ENCODE measurements at places on chromosomes 7 and 10.

GRCh38 chr7:140696024-140696679 lies 356 bp upstream of the NDUFB2 start:
- DNase-seq: peak; percentile 97

DNA sequence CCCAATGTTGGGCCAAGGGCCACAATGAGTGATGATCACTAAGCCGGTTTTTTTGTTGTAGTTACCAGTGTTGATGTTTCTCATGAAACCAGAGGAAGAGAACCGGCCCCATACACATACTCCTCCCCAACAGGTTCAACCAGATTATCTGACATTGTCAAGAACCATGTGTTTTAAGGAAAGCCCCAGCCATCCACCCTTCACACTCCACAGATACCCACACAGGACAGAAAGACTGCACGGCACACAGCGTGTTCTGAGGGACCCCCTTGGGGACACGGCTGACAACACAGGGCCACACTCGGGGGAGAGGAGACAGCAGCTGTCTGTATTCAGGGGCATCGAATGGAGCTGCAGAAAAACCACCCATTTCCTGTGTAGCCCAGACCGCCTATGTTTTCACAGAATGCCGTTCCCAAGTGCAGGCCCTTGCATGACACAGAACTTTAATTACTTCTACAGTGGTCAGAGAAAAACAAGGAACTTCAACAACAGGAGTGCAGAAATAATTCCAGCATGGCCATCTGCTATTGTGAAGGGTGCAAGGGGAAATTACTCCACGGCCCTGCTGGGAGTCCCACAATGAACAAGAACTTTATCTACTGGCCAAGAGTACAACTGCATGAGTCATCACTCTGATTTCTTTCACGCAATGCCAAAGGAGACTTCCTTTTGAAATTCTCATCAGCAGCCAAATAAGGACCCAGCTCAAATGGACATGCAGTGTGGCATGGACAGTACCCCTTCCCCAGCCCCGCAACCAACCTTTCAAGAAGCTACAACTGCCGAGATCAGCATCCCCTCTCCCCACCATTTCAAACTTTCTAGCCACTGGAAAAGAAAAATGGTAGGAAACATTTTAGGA lies 2.3 kb downstream of the KLF6 start:
- DNase-seq: no peak

DNA sequence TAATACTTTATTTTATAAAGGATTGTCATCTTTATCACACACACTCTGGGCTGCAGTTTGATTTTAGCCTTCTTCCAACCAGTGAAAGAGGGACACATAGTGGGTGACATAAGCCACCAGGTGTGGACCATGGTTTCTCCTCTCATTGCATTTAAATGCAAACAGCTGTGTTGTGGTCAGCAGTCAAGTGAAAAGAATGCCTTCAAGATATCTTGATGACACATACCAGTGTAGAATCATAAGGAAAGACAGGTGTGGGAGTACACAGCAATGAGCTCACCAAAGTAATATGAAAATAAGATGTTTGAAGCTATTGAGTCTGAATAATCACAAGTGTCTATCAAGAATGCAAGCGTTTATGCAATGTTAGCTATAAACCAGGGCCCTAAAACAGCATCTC lies 580.0 kb downstream of the XPNPEP1 start:
- DNase-seq: no peak

GRCh38 chr7:104723001-104723400 lies 291.0 kb upstream of the KMT2E start:
- no peak for DNase-seq

GRCh38 chr10:130329792-130330191 lies 193.6 kb downstream of the GLRX3 start:
- DNase-seq: no peak

DNA sequence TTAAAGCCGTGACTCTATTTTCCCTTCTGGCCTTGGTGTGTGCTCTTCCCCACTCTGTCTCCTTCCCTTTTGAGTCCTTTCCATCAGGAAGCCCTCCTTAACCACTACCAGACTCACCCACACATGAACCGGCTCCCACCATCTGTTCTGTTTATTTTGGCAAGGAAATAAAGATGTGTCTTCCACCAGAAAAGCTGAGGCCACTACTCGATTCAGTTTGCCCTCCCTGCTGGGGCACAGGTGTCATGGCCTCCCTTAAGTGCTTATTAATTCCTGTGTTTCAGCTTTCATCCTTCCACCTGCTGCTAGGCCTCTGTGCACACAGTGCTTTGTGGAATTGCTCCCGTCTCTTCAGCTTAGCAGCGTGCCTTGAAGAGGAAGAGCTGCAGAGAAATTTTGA lies 16.7 kb downstream of the POR start:
- no peak for DNase-seq

DNA sequence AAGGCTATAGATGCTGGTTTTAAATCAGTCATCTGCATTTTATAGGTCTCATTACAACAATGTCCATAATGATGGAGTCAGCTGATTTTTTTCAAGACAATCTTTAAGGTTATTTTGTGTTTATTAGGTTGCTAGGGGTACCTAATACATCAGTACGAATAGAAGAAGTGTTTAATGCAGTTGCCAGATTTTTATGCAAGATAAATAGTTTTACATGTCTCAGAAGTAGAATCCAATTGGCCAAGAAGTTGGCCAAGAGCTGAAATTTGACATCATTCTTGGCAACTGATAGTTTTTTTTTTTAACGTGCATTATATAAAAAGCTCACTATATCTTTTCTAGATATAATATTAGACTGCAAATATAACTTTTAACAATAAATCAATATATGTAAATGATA lies 208.5 kb downstream of the TRIL start:
- DNase-seq: no peak

DNA sequence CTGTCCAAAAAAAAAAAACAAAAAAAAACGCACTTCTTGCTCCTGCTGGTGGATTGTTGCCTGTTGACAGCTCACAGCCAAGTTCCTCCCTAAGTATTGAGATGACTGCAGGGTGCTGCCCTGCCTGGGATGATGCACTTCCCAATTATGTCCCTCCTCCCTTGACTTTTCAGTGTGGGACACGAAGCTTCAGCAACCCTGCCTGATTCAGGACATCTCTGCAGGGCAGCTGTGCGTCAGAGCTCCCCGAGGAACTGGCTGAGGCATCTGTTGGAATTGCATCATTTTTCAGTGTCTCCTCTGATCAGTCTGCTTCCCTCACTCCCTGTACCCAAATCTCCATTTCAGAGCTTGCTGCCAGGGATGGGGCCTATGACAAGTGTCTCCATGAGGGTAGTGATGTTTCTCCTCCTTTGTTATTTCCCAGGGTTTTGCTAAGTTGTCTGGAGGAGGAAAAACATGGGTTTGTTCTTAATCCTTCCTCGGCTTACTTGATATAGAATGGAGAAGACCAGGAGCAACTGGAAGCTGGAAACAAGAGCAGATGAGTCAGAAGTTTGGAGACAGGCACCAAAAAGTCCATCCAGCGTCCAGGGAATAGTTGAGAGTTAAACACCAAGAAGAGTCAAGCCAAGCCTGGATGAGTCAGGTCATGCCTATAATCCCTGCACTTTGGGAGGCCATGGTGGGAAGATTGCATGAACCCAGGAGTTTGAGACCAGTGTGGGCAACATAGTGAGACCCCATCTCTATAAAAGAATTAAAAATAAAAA lies 355.1 kb downstream of the GALNT17 start:
- DNase-seq: no peak

- DNase-seq: no peak
Measured at GRCh38 chr10:131162866-131163843, 148.4 kb downstream of the TCERG1L start.

GRCh38 chr10:8396675-8397074 lies 342.2 kb downstream of the GATA3 start:
- DNase-seq: no peak

DNA sequence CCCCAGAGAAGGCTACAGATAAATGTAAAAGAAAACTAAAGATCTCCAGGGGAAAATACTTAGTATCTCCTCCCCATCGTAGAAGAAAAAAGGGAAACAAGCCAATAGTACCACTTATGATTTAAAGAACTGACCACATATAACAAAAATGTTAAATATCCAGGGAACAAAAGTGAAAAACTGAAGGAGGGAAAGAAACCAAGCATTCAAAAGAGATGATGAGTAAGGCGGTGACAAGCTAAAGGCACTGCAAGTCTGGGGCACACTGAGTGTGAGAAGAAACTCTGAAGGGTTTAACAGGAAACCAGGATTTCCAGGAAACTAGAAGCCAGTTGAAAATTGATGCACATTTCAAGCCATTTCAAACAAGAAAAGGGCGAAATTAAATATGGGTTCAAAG lies 226.3 kb downstream of the AHR start:
- no peak for DNase-seq

- no peak for DNase-seq
Measured at GRCh38 chr10:6980353-6980752, 400.3 kb upstream of the PRKCQ start.

DNA sequence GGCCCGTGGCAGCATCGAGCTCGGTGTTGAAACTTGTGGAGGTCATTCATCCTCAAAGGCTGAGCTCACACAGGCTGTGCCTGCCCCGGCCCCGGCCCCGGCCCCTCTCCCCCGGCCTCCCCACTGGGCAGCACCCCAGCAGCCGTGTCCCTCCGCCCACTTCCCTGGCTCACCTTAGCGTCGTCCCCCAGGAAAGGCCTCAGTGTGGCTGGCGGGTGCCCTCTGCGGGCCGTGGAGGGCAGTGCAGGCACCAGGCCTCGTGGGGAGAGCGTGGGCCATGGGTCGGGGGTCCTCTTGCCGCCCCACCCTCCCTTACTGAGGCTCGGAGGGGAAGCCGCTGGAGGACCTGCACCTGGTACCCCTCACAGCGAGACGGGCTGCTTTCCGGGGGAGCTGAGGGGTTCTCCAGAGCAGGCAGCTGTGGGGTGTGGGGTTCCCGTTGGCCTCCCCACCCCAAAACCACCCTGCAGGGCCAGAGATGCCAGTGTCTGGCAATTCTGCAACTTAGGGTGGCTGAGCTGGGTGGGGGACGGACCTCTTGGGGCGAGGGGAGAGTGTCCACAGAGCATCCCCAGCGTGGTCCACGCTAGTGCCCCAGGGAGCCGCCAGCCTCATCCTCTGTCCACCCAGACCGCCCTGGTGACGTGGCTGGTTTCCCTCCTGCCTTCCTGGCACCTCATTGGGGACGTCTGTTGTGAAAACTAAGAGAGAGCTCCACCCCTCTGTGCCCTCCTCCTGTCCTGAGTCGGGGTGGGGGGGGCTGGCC lies 44.2 kb upstream of the DPYSL4 start:
- peak; percentile 61 for DNase-seq

GRCh38 chr7:73644688-73645286 lies 20.5 kb upstream of the MLXIPL start:
- DNase-seq: no peak

GRCh38 chr10:29663718-29664117 lies 28.9 kb upstream of the SVIL start:
- no peak for DNase-seq

DNA sequence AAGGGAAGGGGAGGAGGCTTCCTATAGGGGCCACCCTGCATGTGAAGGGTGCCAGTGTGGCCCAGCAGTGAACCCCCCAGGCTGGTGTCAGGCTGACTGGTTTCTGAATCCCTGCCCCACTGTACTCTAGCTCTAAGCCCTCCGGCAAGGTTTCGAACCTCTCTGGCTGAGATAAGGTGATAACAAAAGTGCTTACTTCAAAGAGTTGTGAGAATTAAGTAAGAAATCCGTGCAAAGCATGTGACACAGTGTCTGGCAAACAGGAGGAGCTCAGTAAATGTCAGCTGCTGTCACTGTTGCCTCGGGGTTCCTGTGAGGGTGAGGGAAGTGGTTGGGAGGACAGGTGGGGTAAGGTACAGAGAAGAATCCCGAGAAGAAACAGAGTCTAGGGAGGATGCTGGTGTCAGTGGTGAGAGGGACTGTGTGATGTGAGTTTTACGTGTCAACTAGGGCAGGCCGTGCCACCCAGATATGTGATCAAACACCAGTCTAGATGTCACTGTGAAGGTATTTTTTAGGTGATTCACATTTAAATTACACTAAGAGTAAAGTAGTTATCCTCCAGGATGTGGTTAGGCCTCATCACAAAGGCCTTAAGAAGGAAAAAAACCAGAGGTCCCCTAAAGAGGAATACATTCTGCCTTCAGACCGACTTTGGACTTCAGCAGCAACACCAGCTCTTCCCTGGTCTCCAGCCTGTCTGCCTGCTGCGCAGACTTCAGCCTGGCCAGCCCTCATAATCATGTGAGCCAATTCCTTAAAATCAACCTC lies 64.4 kb downstream of the BPGM start:
- peak; percentile 43 for DNase-seq

DNA sequence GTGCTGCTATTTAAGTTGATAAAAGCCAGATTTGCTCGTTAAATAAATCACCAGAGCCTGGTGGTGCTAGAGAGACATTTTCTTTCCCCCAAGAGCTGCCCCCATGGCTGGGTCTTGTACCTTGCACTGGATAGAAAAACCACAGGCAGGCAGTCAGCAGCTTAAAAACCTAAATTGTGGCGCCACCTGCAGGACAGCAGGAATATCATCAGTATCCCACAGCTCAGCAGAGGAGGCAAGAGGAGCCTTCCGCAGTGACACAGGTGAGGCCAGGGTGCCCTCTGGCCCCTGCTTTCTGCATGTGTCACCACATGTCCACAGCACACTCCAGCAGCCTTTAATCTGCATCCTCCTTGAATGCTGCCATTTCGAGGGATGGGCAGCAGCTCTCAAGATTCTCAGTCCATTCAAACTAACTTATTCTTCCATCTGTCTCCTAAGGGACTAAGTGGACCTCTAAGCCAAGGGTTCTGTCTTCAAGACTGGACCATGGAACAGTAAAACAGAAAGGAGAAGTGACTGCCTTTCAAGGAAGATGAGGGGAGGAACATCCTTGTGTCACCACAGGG lies 4.5 kb upstream of the PLXNA4 start:
- peak; percentile 73 for DNase-seq

GRCh38 chr10:128686630-128687278 lies 560.5 kb upstream of the MKI67 start:
- no peak for DNase-seq

DNA sequence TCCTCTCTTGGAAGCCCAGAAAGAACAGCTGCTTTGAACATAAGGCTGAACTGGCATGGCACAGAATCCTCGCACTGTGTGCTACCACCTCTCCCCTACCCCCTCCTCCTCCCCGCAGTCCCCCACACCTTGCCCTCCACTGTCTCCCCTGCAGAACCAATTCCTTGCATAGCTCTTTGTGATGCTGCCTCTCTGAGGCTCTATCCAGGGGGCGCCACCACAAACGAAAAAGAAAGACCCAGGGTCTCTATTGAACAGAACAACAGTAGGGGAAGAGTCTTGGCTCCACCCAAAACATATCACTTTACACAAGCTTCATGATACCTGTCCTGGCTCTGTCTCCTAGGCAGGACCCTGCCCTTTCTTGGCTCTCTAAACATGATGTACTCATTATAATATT lies 26.2 kb upstream of the EBLN1 start:
- DNase-seq: no peak
